Neuronal stem cell (in vitro differentiated cells): ENCODE measurements at places on chromosomes 5 and 9.

DNA sequence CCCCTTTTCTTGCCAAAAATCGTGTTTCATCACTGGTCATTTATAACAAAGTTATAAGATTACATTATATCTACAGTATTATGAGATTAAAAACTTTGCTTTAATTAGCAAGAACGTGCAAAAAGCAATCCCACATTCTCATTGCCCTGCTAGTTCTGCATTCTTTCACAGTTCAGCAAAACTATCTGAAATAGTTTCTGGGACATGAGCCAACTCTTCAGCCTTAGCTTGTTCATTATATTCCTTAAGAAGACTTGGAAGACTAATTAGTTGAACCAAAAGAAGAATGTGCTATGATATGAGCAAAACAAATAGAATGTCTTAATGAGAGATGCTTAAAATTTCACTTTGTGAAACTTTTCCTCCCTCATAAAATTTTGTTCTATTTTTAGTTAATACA lies 76.7 kb downstream of the ITGA1 start:
- DNase-seq, result no peak

DNA sequence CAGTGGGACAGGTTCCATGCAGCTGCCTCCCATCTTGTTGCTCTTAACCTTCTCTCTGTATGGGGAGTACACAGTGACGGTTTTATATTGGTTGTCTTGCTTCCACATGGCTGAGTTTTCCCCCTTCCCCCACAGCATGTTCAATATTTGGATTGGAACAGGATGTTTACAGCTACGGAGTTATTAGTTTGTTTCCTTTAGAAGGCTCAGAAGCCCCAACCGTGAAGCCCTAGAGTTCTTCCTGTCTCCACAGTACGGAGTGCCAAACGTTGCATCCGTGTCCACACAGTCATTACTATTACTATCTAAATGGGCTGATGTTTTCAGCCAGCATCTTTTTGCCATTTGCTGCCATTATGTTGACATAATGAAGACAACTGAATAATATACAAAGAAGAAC lies 277.5 kb downstream of the MARCHF11 start:
- no peak for DNase-seq

GRCh38 chr9:36905101-36906066 lies 128.7 kb downstream of the PAX5 start:
- DNase-seq, result no peak

GRCh38 chr9:17398350-17398749 lies 180.5 kb upstream of the SH3GL2 start:
- DNase-seq, result no peak

GRCh38 chr9:33350310-33350709 lies 52.1 kb downstream of the AQP7 start:
- no peak for DNase-seq

- no peak for DNase-seq
Measured at GRCh38 chr9:100134731-100135130, 35.7 kb downstream of the INVS start.

GRCh38 chr5:175674731-175675346 lies 17.0 kb downstream of the HRH2 start:
- no peak for DNase-seq

GRCh38 chr5:10021248-10021647 lies 228.4 kb downstream of the ATPSCKMT start:
- DNase-seq, result no peak

- no peak for DNase-seq
Measured at GRCh38 chr9:97529363-97530076, 28.1 kb downstream of the TMOD1 start.

DNA sequence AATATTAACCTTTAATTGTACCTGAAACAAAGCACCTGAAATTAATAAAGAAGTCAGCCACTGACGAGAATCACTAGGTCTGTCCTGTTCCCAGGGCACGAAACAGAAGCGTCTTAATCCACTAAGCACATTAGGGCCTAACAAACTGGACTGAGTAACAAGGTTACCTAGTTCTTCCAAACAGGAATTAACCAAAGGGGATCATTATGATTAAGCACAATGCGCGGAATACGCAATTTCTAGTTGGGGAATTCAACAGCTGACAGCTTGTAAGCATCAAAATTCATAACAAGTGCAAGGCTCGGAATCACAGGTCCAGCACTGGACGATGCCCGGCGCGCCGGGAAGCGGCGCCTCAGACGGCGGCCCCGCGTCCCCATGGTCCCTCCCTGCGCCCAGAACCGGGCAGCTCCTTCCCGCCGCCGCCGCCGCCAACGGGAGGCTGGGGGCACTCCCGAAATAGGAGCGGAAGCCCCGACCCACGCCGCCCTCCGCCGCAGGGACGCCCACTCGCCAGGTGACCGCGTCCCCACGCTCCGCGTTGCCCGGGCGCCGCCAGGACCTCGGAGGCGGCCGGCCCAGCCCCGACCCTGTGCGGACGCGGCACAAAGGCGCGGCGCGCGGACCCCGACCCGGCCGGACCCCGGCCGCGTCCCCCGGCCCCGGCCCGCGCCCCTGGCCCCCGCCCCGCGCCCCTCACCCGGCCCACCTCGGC lies 898 bp downstream of the CAMSAP1 start:
- peak; percentile 23 for DNase-seq

GRCh38 chr5:10989577-10990263 lies 228.7 kb upstream of the DAP start:
- no peak for DNase-seq

GRCh38 chr5:115842089-115842935 lies 577 bp downstream of the AP3S1 start:
- DNase-seq, result no peak

GRCh38 chr9:134829356-134829937 lies 51.2 kb upstream of the FCN2 start:
- DNase-seq, result no peak

- DNase-seq, result no peak
Measured at GRCh38 chr5:174344335-174344734, 298.8 kb downstream of the NSG2 start.

DNA sequence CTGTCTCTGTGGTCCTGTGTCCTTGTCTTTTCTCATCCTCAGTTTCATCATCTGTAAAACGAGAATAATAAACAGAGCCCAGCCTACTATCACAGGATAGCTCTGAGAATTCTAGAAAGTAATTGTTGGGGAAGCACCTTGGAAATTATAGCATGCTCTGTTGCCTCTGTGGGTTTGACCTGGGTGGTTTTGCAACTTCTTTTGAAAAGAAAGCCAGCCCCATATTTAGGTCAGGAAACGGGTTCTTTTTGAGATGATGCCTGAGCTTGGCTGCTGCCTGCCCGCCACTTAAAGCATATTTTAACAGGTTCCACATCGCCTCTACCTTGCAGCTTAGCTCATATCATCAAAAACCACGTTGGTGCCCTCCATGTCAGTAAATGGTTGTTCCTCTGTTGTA lies 111.1 kb downstream of the TLR4 start:
- DNase-seq, result no peak

DNA sequence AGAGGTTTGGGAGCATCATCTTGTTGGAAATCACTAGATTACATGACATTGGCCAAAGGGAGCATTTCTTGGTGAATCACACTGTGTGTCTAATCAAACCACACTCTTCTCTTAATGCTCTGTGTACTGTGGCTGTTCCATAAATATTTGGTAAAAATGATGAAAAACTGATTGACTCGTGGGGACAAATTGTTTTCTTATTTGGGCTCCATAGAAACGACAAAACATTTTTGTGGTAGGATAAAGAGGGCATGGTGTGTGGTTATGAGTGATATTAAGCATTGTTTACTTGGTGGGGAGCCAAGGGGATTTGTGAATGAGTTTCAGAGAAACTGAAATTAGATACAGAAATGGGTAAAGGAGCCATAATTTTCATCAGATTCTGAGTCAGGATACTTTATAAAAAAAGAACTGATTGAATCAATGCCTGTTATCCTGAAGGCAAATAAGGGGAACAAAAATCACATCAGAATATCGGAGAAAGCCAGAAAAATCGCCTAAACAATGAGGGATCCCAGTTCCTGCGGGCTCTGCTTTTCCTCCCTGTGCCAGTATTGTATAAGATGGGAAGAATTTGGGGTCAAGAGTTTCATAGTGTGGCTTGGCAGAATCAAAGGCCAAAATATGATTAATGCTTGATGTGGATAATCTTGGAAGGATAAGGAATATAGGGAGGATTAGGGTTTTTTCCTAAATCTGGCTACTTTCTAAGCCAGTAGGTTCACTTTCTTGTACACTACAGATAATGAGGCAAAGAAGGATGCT lies 33.3 kb downstream of the FBXL7 start:
- DNase-seq, result no peak

DNA sequence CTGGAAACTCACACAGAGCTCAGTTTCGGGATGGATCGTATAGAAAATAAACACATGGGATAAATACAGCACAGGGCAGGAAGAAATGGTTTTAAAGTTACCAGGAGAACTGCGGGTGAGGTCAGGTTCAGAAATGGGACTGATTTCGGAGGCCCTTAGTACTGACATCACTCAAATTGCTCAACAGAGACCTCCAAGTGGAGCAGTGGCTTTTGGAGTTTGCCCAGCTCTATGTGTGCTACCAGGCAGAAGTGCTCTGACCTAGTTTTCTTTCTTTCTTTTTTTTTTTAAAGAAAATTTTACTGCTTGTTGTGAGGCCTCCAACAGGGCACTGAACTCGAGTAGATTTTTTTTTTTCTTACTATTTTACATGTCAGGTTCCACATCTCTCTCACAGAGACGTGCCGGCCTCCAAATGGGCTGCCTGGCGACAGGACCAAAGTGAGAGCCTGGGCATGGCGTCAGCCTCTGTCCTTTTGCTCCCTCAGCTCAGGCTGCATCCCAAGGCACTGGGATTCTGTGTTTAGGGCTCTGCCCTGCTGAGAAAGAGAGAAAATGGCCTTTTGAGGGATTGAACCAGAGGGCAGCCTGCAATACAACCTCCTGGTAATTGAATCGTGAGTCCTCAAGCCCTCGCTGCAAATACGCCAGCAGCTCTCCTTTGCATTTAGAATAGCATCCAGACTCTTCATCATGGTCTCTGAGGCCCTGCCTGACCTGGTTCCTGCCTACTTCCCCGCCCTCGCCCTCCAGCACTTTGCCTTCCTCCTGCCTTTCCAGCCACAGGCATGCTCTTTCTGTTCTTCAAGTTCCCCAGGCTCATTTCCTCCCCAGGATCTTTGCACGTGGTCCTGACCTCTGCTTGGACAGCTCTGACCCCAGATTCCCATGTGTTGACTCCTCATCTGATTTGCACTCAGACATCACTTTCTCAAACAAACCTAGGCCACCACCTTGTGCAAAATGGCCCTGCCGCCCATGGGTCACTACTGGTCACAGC lies 173.5 kb downstream of the FGF1 start:
- DNase-seq, result no peak

DNA sequence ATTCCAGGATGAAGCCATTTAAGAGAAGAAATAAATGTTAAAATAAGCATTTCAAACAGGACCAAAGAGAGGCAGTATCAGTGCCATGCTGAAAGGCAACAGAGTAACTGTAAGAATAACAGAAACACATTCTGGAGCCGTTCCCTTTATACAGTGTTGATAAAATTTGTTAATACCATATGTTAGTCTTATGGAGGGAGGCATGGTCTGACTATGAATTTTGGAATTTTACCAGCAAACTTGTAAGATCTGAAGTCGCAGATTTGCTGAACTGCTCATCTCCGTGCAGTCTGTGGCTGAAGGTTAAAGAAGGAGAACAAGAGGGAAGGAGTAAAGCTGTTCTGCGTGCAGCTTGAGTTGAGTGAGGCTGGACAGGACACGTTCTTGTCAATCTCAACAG lies 508.4 kb downstream of the NFIB start:
- no peak for DNase-seq

DNA sequence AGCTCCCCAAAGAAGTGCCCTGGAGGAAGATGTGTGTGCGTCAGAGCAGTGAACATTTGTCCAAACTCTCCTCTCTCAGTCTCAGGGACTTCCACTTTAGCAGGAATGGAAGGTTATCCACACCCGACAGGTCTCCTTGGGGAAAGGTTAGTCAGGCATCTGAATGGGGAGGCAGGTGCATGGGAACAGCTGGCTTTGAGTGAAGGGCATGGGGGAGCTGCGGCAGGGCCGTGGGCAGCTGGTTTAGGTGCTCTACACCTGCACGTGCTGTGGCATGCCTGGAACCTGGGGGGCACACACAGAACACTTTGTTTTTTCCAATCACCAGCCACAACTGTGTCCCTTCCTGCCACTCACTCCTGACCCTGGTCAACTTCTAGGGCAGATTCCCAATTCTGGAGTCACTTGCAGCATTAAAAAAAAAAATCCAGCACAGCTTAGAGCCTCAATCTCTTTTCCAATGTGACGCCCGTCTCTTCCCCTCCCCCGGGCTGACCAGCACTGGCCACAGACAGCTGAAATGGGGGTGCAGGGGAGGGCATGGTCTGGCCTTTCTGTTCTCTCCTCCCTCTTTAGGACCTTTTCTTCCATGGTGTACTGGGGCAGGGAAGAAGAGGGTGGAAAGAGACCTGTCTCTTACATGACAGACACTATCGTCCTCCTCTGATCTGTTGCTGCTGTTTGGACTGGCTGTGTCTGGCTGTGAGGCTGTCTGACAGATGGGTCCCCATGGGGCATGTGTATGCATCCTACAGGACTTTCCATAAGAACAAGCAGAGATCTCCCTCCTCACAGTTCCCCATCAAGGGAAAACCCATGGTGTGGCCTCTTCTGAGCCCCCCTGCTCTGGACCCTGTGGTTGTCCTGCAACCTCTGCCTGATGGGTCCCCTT lies 9.5 kb upstream of the IL3 start:
- no peak for DNase-seq

DNA sequence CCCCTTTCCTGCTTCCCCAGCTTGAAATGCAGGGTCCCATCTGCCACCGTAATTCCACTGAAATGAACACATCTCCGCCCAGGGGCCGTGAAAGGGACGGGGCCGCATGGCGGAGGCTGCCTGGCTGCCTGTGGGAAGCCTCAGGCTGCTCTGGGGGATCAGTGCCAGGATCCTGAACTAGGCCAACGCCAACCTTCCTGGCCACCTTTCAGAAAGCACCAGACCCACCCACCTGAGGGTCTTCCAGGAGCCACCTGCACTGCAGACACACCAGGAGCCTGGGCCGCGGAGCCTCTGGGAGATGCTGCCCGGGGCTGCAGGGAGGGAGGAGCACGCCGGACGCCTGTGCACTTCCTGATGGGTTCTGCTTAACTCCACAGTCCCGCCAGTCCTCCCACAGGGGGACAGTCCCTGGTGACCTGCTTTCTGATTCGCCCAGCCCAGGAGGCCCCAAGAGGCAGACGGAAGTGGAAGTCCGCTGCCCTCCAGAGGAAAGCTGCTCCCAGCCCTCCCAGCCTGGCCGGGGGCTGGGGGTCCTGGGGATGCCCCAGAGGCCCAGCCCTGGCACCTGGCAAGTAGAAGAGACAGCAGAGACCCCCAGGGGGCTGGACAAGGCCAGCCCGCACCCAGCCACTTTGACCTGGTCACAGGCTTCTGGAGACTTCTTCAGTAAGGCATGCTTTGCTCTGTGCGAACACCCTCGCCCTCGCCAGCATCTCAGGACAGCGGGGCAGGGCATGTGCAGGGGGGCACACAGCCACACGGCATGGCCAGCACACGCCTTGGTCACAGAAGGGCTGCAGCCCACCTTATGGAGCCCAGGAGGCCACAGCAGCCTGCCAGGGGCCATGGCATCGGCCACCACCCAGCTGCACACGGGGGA lies at the start of gene CARD9:
Gene CARD9, minus strand, starts transcription at position 370 of the 883 bp plus-strand sequence. CDS start 1,591 bp downstream, outside the sequence.
- no peak for DNase-seq
